ENCODE measurements at places on chromosomes 4 and X.

- no peak for DNase-seq
Observed at GRCh38 chr4:83285055-83285407, 433 bp upstream of the COQ2 start.

DNA sequence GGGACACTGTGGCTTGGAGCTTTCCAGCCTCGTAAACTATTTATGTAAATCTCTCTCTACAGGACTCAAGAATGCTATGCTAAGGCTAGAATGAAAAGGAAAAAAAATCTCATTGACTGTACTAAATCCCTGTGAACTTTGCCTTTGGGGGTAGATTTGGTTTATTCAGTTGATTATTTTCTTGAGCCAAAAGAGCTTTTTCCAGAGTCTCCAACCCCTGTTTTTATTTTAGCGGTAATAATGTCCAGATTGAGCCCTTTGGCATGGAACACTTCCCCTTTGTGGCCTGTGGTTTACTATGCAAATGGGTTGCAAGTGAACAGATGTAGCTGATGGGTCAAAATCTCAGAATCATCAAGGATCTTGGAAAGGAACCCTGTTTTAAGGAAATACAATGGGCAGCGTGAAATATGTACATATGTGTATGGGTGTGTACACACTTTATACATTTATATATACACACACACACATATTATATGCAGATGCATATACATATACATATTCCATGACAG is 72.9 kb downstream of the FAM9B start:
- DNase-seq: no peak

GRCh38 chr4:140004922-140005627 is 148.9 kb downstream of the MAML3 start:
- DNase-seq: no peak

DNA sequence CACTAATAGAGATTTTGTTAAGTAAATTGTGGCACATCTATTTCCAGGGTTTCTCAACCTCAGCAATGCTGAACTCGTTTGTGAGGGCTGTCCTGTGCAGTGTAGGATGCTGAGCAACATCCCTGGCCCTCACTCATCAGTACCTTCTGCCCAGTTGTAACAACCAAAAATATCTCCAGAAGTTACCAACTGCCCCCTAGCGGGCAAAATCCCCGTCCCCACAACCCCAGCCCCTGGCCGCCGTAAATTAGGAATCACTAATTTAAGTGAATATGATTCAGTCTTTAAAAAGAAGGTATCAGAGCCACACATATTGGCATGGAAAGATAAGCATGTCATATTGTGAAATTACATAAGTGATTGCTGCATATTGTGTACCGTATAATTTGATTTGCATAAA is 123.4 kb downstream of the ASB9 start:
- DNase-seq: no peak

DNA sequence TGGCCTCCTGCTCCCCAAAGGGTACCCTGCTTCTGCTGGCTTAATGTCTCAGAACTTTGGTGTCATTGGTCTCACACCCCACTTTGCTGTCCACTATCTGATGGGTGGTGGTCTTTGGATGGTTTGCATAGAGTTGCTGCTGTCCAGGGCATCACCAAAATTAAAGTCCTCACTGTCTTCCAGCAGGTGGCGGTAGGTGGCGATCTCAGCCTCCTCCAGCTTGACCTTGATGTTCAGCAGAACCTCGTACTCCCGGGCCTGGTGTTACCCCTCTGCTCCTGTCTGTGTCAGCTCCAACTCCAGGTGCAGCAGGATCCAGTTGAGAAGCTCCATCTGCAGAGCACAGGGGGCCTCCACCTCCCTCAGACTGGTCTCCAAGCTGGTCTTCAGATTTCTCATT is 1169.5 kb upstream of the PABPC4L start:
- DNase-seq: no peak

GRCh38 chrX:37405956-37406355 is 56.8 kb downstream of the PRRG1 start:
- DNase-seq: no peak

- DNase-seq: no peak
Observed at GRCh38 chr4:145613566-145614232, 5.5 kb upstream of the MMAA start.

- no peak for DNase-seq
Observed at GRCh38 chr4:91330555-91331137, 973.1 kb upstream of the GRID2 start.

GRCh38 chr4:74254386-74254785 is 53.9 kb upstream of the EPGN start:
- DNase-seq: no peak

DNA sequence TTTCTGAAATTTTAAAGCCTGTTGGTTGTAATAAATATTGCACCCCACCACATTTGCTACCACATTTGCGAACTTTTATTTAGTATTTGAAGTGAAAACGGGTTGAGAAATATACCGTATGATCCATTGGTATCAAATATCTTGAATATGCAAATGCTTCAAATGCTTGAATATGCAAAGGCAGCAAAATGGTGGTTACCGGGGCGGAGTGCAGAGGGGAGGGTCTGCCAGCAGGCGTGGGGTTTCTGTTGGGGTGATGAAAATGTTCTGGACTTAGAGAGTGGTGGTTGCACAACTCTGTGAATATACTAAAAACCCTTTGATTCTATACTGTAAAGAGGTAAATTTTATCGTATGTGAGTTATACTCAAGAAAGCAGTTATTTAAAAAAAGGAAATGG is 35.3 kb downstream of the SHROOM2 start:
- no peak for DNase-seq

DNA sequence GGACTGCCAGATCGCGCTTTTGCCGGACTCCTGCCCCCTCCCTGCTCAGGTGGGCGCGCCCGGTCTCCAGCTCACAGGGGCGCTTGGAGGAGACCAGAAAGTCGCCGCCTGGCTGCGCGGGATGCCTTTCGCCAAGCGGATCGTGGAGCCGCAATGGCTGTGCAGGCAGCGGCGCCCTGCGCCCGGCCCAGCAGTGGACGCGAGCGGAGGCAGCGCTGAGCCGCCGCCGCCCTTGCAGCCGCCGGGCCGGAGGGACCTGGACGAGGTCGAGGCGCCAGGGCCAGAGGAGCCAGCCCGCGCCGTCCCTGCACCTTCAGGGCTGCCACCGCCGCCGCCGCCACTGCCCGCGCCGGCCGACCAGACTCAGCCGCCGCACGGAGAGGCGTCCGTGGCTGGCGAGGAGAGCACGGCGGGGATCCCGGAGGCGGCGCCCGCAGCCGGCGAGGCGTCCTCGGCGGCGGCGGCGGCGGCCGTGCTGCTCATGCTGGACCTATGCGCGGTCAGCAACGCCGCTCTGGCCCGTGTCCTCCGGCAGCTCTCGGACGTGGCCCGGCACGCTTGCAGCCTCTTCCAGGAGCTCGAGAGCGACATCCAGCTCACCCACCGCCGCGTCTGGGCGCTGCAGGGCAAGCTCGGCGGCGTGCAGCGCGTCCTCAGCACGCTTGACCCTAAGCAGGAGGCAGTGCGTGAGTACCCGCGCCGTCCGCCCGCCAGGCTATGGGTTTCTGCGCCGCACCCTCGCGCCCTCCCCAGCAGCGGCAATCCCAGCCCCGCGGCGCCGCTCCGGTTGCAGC is 834 bp downstream of the NHS start:
- DNase-seq: no peak

DNA sequence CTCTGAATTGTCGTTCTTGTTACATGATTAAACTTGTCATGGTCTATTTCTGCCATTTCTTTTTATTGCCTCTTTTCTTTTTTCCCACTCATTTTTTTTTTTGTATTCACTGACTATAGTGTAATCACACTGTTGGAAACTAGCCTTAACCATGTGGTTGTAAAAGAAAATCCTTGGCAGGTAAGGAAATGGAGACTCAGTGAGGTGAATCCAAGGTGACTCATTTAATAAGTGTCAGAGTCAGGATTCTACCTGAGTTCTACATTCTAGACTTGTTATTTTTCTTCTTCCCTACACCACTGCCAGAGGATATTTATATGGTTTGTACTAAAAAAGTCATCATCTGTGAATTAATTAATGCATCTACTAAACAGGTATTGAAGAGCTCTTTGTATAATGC is 152.2 kb downstream of the CBLL2 start:
- no peak for DNase-seq

DNA sequence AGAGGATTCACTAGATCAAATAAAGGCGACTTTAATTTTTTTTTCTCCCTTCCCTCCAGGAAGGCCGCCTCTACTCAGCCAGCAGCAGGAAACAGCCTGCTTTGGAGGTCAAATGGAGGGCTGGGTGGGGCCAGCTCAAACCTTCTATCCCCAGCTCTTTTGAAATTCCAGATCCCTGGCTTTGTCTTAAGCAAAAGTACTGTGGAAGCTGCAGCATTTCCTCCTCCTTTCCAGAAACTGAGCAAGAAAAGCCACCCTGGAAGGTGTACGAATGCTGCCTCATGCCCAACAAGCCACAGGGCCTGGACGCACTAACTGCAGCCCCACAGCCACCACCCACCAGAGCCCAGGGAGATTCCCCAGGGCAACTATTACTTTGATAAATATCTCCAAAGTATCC is 55.1 kb upstream of the ZCCHC13 start:
- no peak for DNase-seq

- DNase-seq: no peak
Observed at GRCh38 chrX:154441564-154441963, 2.4 kb upstream of the FAM50A start.

DNA sequence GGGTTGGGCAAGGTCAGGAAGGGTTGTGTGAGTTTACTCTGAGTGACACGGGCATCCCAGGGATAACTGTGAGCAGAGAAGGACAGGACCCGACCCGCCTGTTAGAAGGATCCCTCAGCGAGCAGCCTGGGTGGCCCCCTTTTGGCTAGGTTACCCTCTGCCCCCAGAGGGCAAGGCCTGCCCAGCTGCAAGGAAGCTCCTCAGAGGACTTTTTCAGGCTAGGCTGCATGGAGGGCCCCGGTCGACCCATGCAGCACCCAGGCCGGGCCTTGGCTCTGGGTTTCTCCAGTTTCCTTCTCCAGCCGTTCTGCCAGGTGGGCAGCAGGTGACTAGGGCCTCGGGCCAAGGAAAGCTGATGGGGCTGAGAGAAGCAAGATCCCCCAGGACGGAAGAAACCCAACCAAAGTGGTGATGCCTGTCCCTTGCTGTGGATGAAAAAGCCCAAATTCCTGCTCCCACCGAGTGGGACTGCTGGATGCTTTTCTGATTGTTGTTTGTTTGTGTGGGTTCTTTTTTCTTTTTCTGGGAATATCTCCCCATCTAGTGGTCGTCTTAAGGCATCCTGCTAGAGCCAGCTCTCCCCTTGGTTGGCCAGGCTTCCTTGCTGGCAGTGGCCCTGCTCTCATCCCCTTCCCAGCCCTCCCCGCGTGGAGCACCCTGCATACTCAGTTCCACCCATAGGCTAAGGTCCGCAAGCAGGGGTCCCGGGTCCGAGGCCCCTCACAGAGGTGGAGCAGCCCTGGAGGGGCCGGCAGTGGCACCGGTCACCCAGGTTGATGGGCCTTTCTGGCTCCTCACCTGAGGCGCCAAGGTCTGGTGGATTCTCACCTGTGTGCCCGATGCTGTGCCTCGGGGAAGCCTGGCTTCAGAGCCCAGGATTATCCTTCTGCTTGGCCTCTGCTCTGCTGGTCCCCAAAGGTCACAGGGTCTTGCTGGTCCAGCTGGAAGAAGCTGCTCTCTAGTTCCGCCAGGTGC is 1.8 kb downstream of the ZFP92 start:
- DNase-seq: no peak

DNA sequence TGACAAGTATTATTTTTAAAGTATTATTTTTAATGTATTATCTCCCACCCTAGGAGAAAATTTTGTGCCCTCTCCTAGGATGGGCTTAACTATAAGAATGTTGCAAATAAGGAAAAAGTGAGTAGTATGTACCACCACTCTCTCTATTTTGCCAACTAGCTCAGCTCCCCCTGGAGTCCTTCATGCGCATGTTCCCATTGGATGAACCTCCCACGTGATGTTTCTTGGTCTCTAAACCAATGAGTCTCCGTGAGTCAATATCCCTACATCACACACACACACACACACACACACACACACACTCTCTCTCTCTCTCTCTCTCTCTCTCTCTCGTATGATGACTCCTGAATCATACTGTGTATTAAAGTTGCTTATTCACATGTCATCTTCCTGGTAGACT is 129.7 kb upstream of the ZFP42 start:
- DNase-seq: no peak

- no peak for DNase-seq
Observed at GRCh38 chr4:2511645-2512131, 24.8 kb upstream of the FAM193A start.

GRCh38 chr4:181870326-181870725 is 372.9 kb upstream of the TENM3 start:
- no peak for DNase-seq
